Gastroesophageal sphincter (tissue), 4 donors: ENCODE measurements at places on chromosomes 5 and 9.

GRCh38 chr5:122346897-122347581, 35.0 kb downstream of the SNCAIP start:
- ATAC-seq: no peak

DNA sequence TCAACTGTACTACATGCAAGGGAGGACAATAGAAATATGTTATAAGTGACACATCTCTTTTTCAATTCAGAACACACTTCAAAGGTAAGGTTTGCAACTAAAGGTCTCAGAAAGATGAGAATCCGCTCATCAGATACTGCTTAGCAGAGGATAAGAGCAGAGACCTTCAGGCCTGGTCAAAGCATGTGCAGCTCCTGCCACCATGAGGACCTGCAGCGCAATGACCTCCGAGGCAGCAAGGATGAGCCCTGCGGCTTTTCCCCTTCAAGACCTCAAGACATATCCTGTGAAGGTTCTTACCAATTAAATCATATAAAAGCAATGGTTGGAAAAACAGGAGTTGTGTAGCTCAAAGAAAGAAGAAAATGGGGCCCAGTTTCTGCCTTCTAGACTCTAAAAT, 135.8 kb downstream of the TRIM36 start:
- no peak for ATAC-seq

GRCh38 chr5:80793354-80793753, 138.6 kb upstream of the DHFR start:
- ATAC-seq: no peak

GRCh38 chr5:112974901-112975300, 1.7 kb upstream of the DCP2 start:
- no peak for ATAC-seq
